ENCODE measurements at places on chromosomes 13 and 19.
A peak's percentile ranks its signal among the peaks of the same experiment; 100 is the strongest.

DNA sequence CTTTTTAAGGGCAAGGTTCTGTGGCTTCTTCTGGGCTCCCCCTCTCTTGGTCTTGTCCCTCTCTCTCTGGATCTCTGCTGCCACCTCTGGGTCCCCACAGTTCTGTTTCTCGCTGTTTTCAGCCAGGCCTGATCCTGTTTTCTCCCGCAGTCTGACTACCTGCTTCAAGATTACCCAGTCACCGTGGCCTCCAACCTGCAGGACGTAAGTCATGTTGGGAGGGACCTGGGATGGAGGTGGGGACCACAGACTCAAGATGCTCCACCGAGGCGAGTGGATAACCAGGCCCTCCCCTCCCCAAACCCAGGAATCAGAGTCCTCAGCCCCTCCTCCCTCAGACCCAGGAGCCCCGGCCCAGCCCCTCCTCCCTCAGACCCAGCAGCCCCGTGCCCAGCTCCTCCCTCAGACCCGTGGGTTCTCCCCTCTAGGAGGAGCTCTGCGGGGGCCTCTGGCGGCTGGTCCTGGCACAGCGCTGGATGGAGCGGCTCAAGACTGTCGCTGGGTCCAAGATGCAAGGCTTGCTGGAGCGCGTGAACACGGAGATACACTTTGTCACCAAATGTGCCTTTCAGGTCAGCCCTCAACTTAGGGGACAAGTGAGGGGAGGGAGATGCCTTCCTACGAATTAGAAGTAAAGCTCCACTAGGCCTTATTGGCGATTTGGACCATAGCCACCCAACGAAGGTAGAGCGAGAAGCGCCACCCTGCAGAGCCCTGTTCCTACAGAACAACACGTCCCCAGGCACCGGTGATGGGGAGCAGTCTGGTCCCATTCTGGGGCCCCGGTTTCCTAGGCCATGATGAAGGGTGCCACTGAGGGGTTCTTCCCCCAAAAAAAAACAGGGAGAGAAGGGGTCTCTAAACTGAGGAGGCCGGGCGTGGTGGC is 2.2 kb downstream of the FLT3LG start:
- peak; percentile 69 for DNase-seq

DNA sequence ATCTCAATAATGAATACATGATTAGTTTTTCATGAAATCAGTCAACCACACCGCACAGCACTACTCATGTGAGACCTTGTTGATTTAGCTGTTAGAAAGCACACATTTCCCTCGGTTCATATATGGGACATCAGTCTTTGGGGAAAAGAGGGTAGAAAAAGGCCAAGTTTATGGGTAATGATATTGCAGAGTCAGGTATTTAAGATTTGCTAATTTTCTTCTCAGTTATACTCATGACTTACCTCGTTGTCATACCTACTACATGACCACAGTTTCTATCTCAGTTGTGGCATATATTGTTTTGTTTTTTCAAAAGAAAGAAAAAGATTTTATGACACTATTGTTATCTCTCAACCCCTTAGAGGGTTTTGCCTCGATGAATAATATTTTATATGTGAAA is 165.6 kb downstream of the POU4F1 start:
- DNase-seq = no peak

- no peak for DNase-seq
Observed at GRCh38 chr19:33132425-33132824, 511 bp downstream of the WDR88 start.

- peak; percentile 39 for DNase-seq
Observed at GRCh38 chr13:30737511-30738337, 2.4 kb downstream of the ALOX5AP start.

DNA sequence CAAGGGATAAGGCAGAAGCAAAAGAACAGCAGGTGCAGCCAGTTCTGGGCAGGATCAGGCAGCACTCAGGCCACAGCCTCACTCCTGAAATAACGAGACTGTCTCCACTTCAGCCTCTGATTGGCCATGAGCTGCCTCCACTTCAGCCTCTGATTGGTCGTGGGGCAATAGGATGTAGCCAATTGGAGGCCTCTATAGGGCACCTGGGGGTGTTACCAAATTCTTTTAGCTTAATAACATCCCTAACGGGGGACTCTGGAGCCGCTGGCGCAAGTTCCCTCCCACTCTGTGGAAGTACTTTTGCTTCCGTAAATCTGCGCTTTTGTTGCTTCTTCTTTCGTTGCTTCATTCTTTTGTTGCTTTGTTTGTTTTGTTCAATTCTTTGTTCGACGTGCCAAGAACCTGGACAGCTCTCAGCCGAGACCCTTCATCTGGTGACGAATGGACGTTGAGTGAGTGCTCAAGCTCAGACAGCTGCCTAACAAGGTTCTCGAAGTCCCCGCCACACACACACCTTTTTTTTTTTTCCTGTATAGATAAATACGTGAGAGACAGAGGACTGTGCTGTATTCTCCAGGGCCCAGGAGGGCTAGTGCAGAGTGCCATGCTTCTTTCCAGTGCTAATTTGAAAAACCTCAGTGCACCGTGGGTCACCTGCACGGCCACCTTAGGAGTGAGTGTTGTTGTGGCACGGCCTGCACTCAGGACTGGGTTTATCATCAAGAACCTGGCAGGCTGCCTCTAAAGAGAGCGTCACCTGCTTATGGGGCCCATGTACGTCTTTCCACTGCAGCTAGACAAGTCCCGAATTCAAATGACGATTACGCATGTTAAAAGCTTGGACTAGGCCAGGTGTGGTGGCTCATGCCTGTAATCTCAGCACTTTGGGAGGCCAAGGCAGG is 32.0 kb upstream of the TUBGCP3 start:
- no peak for DNase-seq

DNA sequence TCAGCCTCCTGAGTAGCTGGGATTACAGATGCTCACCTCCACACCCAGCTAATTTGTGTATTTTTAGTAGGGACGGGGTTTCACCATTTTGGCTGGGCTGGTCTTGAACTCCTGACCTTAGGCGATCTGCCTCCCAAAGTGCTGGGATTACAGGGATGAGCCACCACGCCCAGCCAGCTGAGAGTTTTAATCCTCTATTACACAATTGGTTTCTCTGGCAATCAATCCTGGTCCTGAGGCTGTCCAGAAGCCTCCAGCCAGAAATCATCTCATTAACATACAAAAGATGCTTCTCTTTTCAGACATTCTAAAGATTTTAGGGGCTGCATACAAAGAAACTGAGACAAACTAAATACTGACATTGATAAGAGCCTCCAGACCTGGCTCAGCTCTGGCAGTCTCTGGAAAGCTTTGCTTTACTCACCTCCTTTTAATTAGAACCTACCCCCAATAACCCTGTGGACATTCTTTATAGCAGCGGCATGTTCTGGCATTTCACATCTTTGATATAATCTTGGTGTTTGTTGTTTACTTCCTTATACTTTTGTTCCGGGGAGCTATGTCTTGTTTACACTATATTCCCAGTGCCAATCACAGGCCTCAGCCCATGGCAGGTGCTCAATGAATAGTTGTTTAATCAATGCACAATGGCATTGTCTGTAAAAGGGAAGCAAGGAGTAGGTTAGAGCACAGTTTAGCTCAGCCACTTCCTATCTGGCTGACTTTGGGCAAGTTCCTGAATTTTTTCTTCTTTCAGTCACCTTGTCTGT is 4.1 kb upstream of the ZNF724 start:
- no peak for DNase-seq

DNA sequence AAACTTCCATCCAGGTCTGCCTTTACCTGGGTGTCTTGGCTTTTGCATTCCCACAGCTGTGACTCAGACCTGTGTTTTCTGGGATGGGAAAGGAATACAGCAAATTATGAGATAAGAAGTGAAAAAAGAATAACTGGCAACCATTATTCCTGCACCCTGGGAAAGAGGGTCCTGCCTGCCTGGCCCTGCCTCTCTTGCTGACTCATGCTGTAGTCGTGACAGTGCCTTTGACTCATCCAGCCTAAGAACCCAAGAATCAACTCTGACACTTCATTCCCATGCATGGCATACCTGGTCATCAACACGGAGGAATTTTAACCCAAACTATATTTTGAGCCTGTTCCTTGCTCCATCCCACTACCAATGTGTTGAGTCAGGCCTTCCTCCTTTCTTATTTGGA is 185.4 kb upstream of the SERP2 start:
- no peak for DNase-seq

- DNase-seq = no peak
Observed at GRCh38 chr13:95627590-95627989, 16.9 kb downstream of the DZIP1 start.

DNA sequence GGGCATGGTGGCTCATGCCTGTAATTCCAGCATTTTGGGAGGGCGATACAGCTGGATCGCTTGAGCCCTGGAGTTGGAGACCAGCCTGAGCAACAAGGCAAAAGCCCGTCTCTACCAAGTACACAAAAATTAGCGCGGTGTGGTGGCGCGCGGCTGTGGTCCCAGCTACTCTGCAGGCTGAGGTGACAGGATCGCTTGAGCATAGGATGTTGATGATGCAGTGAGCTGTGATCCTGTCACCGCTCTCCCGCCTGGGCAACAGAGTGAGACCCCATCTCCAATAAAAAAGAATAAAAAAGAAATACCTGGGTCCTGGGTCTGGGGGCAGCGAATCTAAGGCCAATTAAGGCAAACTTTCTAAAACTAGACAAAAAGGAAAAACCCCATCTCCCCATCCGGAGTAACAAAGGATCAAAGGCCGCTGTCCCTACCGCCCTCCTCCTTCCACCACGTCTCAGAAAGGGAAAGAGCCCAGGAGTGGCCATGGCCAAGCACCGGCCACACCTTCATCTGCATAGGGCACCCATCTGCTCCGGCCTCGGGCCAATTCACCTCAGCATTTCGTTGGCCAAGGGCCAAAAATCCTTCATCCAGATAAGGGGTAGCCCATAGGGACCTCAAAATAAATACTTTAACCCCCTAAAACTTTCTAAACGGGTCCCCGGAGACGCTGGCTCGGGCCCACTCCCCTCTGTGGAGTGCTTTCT is 851 bp downstream of the ZNF320 start:
- DNase-seq = peak; percentile 36

GRCh38 chr13:80604098-80604497 is 263.2 kb upstream of the SPRY2 start:
- DNase-seq = no peak

GRCh38 chr13:31046711-31047279 is 114.3 kb downstream of the TEX26 start:
- DNase-seq = no peak

GRCh38 chr19:29084266-29084665 is 128.7 kb downstream of the UQCRFS1 start:
- no peak for DNase-seq

GRCh38 chr13:24834902-24835510 is 71.0 kb downstream of the RNF17 start:
- no peak for DNase-seq

- DNase-seq = peak; percentile 18
Observed at GRCh38 chr13:110913322-110914080, 1.4 kb downstream of the ANKRD10 start.

GRCh38 chr13:52868190-52868589 is 19.8 kb upstream of the PCDH8 start:
- no peak for DNase-seq

DNA sequence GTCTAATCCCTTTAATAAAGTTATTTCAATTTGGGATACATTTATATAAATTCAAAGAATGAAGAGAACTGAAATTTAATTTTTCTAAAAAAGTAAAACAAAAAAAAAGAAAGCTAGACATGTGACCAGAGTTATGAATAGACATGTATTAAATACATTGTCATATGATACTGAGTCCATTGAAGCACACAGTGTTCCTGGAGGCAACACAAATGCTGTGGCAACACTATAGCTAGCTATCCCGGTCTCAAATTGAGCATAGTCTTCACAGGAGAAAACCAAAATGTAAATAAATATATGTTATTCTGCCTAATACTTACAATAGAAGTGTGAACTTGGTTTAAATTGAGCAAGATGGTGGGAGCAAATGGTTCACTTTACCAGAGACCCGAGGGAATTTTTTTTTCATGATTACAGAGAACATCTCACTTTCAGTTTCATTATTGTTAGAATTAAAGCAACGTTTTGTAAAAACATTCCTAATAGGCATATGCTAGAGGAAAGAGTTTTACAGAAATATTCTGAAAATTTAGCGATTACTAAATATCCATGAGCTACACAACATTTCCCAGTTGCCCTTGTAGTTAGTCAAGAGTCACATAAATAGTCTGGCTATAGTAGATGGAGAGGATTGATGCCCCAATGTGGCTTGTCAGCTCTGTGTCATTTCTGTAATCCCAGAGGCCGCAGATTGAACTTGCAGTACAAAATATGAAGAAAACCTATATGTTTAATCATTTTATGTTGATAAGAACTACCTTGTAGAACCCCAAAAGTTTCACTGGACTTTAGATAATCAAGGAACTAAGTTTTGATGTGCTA is 775.7 kb upstream of the SPRY2 start:
- DNase-seq = no peak

DNA sequence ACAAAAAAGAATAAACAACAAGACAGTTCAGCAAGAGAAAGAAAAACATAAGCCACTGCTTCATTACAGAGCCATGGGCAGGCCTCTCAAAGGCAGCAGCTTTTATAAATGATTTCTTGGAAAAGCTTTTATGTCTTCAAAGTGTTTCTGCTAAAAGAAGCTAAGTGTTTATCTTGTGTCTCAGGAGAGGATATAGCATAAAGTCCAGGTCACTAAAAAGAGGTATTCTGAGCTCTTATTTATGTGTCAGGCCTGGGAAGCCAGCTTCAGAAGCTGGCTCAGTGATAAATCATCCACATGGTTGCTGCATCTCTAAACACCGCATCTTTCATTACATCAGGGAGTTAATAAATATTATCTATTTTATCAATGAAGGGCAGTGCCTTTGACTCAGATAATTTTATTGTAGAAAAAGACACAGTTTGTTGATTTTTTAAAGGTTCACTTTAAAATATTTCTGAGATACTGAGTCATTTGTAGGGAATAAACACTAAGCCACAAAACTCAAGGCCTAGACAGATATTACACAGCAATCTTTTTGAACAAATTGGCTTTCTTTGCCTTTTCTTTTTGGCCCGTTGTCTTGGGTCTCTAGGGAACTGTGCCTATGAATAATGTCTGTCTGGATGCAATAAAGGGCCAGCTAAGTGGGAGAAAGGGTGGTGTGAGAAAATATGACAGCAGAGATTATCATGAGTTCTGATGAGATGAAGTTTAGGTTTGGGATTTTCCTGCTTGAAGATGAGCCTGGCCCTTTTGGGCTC is 1086.6 kb downstream of the UQCRFS1 start:
- DNase-seq = no peak

- DNase-seq = no peak
Observed at GRCh38 chr19:38251564-38252051, 4.6 kb downstream of the PPP1R14A start.

DNA sequence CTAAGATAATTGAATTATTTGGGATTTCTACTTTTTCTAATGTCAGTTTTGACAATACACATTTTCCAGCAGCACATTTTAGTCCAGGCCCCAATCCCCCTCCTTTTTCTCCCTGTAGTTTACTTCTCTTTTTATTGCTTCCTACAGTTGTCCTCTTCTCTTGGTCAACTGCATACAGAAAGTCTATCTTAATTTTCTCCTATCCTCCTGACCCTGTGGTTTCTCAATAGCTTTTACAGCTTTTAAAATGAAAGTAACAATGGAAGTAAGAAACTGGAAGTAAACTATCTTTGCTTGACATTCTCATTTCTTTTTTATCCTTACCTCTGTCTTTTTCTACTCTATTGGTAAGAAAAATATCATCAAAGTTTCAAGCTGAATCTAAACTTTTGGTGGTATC is 106.5 kb upstream of the OXGR1 start:
- DNase-seq = peak; percentile 10
